ENCODE measurements at places on chromosomes 4 and X.

- DNase-seq, result no peak
Measured at GRCh38 chr4:86279293-86279960, 80.4 kb downstream of the MAPK10 start.

DNA sequence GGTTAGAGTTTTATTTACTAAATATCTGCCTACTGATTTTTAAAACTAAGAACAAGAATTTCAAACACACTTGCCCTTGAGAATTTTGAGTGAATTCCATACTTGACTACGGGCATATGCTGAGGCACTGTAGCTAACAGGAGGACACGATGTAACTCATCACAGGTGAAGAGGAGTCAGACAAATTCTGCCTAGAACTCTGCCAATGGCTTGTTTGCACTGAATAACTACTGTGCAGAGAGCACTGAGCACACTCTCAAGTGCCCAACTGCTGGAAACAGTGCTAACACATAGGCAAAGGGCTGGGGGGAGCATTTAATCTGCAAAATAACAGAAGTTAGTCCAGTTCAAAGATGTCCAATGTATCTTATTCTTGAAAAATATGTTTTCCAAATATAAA, 104.4 kb downstream of the WDFY3 start:
- no peak for DNase-seq

- no peak for DNase-seq
Measured at GRCh38 chr4:170001011-170001744, 25.0 kb downstream of the MFAP3L start.

- DNase-seq, result no peak
Measured at GRCh38 chr4:111230265-111230664, 607.4 kb upstream of the PITX2 start.

DNA sequence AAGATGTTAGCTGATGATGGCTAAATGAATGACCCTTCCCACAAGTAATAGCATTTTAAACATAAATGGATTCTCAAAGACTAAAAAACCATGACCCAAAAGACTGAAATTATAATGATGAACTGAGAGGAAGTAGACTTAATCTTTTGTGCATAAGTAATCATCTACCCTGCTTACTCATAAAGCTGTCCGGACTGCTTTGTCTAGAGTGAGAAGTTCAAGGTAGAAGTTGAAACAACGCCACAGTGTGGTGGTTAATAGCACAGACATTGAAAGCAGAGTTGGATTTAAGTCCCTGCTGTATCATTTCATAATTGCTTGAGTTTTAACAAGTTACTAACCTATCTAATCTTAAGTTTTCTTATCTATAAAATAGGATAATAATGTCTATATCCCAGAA, 346.6 kb downstream of the CENPC start:
- DNase-seq, result no peak

DNA sequence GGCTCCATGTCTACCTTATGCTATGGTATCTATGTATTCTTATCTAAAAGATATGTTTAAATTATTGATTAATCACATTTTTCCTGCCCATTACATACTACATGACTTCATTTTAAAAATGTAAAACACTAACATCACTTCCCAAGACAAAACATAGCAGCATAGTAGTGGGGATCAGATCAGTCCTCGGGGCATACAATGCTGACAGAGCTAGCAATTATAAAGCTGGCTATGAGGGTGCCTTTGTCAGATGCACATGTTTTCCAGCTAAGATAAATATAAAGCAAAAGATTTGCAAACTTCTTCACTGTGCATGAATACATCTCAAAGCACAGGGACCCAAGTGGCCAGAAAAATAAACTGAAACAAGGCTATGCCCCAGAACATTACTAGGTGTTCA, 549.8 kb upstream of the INTU start:
- DNase-seq, result no peak

GRCh38 chrX:54494989-54495813, 833 bp downstream of the FGD1 start:
- no peak for DNase-seq

DNA sequence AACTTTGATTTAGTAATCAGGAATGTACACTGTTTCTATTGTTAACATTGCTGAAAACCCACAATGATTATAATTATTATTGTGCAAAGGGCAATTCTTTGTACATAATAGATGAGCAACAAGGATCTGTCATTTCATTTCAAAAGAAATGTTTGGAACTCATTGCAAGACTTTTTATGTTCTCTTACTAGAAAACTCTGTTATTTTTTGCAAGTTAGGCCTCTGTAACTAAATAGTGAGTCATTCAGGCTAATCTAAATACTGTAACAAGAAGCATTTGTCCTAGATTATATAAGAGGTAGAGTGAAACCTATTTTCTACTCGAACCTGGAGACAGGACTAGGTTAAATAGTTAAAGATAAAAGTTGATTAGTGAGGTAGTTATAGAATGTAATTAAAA, 93.2 kb upstream of the FAM47B start:
- DNase-seq, result no peak

DNA sequence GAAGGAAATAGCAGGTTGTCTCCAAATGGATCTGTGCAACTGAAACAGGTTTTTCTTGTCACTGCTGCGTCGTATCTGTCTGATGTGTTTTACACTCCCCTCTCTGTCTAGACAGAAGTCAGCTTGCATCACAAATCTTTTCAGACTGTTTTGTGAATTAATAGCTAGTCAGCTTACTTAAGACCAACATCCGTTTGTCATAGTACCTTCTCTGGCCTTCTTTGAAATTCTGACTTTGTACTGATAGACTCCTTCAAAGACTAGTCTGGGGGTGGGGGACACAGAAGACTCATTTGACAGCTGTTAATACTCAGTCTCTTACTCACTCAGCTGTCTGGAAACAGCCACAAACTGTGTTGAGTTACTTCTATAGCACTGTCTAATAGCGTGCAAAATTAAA, 197.8 kb downstream of the PALLD start:
- no peak for DNase-seq

DNA sequence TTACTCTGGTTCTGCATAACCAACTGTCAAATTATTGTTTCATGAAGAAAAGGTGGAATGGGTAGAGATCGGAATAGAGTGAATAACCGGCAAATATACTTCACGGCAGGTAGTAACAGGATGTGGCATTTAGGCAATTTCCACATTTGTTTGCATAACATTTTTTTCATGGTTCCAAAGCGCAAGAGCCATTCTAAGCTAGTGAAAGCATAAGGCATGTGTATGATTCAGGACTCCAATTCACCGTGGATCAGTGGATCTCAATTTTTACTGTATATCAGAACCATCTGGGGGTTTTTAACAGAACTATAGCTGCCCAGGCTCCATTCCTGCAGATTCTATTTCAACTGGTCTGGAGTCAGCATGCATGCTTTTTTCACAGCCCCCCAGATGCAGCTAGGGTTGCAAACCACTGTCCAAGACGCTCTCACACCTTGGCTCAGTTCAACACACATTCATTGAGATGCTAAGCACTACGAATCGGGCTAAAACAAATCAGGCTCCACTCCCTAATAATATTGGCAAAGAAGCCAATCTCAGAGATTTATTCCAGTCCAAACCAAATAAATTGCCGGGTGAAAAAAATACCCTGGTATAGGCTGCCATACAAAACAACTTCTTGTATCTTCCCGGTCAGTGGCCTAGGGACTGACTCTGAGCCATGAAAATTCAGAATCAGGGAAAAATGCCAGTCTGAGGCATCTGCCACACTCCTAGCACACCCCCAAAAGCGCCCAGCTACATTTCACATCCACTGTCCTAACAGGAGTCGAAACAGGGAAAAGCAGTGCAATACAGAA, 30.0 kb downstream of the AFAP1 start:
- no peak for DNase-seq

DNA sequence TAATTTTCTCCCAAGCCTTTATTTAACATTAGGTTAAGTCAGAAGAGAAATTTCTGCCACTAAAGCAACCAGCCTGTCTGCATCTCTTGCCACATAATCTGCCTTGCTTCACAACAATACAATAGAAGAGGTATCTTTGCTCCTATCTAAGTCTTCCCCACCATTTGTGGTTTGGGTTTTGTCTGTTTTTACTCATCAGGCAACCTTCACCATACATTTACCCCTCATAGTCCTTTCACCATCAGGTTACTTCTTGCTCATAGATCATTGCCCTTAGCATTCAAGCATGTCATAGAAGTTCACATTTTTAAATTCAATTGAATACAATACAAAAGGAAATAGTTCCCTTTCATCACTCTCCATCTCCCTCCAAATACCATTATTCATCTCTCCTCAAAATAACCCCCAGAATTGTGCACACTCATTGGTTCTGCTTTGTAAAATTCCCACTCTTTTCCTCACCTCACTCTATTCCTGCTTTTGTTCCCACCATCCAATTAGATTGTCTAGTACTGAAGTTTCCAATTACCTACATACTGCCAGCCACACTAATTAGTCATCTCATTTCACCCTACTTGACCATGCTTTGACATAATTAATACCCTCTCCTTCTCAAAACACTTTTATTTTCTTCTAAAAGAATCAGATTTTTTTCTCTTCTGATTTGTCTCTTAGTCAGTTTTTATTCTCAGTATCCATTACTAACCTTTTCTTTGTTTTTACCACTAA, 1957.0 kb upstream of the AGA start:
- no peak for DNase-seq

- DNase-seq, result no peak
Measured at GRCh38 chr4:38461342-38461741, 202.7 kb upstream of the KLF3 start.

GRCh38 chr4:16227462-16227868, 1.2 kb upstream of the TAPT1 start:
- DNase-seq, result no peak

- DNase-seq, result no peak
Measured at GRCh38 chr4:2172627-2173231, 69.2 kb downstream of the HAUS3 start.

DNA sequence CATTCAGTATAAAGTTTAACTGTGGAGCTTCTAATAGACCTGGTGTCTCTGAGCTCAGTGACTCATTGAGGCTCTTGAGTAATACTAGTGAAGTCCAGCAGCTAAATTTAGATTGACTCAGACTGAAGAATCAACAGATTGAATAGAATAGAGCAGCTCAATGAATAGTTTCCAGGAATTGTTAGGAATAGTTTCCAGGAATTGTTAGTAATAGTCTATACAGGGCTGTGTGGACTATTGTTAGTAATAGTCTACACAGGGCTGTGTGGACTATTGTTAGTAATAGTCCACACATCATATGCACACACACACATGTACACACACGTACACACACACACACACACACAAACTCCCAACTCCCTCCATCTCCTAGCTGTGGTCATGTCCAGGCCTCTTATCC, 3.0 kb downstream of the GIMD1 start:
- DNase-seq, result no peak

DNA sequence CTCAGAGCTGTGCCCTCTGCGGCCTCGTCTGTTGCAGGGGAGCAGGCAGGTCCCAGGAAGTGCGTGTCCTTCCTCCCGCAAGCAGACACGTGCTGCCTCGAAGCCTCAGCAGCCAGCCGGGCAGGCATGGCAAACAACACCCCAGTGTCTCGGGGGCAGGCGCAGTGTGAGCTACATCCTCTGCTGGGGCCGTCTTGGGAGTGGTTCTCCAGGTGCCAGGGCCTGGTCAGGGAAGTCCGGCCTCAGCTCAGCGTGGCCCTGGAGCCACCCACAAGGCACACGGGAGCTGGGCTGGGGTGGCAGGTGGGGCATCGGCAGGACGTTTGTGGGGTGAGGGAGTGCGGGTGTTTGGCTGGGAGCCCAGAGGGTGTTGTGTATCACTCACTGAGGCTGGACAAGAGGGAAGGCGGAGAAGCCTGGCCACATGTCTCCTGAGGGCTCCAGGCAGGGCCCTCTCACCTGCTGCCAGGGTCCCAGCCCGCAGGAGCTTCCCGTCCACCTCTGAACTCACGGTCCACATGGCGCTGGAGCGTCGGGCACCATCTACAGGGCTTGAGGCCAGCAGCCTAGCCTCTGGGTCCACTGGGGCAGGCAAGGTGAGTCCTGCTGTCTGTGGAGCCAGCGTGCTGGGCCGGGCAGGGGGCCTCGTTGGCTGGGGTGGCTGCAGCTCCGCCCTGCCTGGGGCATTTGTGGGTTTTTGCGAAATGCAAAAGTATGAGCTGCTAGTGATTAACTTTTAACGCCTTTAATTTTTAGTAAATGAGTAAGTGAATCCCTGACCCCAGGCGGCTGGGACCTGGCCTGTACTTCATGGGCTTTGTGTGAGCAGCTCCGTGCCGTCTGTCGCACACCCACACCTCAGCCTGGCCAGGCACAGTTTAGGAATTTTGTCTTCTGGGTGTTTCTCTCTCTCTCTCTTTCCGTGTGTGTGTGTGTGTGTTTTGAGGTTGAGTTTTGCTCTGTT, 17.3 kb upstream of the UVSSA start:
- no peak for DNase-seq

DNA sequence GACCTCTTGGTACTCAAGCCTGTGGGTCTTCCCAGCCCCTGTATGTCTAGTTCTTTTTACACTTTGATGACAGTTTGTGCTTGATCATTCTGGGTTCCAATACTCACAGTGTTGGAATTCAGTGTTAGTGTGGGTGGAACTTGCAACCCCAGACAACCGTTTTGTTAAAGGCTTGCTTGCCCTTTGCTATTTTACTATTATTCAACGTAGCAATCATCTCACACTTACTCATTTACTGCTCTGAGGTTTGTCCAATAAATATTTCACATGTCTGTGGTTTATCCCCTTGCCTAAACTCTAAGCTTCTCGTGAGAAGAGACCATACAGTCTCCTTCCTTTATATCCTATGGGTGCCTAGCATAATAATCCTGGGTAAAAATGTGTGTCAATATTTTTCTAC, 15.3 kb downstream of the CCNG2 start:
- no peak for DNase-seq

DNA sequence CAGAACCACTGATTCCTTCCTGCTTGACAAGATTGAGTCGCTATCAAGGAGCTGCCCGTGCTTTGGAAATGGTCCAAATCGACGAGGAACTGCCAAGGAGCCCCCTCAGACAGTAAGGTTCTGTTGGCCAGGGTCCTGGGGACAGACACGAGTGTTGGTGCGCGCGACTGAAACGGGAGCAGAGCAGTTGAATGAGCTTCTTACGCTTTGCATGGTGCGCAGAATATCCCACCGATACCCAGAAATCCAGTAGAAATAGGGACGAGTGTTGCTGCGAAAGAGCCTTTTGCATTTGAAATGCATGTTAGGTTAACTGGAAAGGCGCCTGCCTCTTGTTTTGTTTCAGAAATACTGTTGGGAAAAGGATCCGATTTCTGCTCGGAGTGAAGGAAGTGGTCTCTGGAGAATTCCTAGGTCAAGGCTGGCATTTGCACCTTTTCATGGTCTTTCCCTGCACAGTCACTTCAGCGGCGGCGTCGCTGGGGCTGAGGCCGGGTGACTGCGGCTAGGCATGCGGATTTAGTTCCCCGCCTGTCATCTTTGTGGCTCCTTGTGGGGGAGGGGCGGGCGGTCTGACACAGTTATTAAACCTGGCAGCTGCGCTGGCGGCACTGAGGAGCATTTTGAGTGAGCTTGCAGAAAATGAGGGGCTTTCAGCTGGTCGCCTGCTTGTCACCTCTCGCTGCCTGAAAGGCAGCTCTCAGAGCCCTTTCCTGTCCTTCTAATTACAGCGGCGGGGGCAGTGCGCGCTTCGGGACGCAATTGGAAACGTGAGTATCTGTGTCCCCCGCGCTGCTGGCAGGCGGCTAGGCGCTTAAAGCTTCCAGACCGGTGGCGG, 51.5 kb upstream of the TRIM2 start:
- peak; percentile 64 for DNase-seq

Data from NCI-H2227 treated with DMSO at 0.1 percent for 48 hours (cell line).